ENCODE measurements at places on chromosomes 5 and 9.

GRCh38 chr5:83022334-83022733 is 54.9 kb downstream of the TMEM167A start:
- DNase-seq: no peak

DNA sequence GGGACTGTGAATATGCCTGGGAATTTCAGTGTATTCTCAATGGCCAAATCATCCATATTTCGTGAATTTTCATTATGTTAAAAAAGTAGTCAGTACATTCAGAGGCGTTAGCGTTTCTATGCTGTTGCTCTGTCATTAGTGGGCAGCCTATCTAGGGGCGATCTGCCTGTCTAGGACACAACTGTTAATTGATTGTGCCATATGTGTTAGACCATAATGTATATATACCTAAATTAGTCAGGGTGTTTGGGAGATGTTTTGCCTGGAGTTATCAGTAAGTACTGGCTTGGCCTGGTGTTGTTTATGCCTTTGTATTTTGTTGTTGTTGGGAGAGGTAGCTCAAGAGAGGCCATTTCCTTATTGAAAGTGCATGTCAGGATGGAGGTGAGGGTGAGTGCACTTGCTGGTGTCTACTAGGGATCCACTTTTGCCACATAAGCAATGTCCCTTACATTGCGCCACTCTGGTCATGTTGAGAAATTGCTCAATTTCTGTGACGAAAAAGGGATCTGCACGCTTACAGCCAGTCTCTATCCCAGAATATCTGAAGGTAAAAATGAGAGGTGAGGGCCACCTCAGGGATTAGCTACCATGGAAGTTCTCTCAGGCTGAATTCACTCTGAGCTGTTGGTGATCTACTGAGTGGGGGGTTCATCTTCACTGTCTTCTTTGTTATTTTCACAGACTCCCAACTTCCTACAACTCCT is 123.3 kb downstream of the ST8SIA4 start:
- no peak for DNase-seq

DNA sequence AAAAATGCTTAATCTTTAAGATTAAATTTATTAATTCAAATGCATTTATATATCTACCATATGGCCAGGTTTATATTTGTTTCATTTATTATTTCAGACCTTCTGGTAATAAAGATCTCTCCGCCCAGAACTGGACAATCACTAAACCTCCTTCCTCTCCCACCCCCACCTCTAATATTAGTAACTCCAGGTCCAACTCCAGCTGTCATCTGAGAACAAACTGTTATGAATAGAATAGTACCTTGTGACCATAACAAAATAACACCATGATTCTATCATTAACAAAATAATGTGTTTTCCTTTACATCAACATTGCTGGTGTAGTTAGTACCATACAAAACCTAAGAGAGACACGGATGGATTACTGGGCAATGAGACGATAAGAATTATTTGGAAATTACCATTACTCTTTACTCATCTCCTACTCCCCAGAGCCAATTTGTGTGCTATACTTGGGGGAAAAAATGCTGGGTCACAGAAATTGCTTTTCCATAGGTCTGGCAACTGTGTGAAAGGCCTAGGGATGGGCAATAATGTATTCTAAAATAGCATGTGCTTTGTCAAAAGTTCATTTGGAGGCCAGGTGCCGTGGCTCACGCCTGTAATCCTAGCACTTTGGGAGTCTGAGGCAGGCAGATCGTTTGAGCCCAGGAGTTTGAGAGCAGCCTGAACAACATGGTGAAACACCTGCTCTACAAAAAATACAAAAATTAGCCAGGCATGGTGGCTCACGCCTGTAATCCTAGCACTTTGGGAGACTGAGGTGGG is 186.1 kb downstream of the ENC1 start:
- DNase-seq: no peak

DNA sequence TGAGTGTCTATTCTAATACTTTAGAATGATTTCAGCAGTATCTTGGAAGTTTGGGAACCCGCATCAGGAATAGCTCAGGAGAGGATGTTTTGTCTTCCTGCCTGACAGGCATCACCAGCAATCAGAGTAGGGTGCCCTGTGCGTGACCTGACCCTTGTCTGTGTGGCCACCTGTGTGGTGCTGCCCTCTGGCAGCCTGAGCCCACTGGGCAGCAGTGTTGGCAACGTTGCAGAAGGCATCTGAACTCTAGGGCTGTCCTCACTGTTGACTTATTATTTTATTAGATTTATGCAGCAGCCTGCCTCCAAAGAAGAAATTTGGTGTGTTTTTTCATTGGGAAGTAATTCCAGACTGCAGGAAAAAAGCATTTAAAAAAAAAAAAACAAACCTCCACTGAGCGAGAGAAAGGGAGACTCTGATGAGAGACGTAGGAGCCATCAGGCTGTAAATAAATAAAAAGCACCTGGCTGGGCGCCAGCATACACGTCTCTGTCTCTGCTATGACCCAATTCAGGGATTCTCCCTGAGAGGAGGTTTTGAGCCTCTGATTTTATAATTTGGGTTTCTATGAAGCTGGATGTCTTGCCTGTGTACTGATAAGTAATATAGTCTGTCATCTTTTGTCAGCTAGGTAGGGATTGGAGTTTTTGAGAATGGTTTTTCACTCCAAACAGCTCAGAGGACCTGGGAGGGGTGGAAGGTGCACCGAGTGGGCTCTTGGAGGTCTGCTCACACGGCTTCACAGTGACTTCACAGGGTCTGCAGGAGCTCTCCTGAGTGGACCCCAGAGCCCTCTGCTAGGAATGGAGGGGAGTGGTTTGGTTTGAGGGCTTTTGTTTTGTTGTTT is 49.0 kb downstream of the FAM78A start:
- DNase-seq: no peak

DNA sequence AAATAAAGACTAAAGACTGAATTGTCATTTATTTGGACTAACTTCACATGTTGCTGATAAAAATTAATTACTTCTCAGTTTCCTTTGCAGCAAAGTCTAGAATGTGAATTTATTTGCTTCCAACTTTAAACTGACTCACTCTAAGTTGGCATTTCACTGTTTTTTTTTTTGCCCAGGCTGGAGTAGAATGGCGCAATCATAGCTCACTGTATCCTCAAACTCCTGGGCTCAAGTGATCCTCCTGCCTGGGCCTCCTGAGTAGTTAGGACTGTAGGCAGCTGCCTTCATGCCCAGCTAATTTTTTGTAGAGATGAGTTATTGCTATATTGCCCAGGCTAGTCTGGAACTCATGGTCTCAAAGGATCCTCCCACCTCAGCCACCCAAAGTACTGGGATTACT is 3.5 kb downstream of the CCNB1 start:
- DNase-seq: no peak

All from mammary epithelial cell (primary cell).